ENCODE measurements at places on chromosomes 2 and 18.
A peak's percentile ranks its signal among the peaks of the same experiment; 100 is the strongest.

- no peak for DNase-seq
These were observed 707.6 kb upstream of the FAM98A start for GRCh38 chr2:34306745-34307144.

DNA sequence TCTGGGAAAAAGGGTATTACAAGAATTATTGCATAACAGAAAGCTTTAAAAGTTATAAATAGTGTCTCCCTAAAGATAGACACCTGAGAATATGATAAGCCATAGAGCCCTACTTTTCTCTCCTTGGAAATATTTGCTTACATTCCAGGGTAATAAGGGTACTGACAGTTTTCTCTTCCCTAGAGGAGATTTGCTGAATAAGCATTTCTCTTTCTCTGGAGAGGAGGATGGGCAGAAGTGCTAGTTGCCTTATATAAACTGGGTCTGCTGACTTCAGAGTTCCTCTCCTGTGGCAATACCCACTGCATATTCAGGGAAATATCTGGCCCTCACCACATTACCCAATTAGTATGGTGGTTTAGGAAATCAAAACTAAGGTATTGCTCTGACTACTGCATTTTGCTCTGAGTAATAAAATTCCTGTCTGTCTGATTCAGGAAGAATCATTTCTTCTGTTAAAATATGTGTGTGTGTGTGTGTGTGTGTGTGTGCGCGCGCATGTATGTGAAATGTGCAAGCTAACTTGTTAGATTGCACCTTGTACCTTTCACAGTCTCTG, 1391.3 kb downstream of the DSC3 start:
- peak; percentile 25 for DNase-seq

DNA sequence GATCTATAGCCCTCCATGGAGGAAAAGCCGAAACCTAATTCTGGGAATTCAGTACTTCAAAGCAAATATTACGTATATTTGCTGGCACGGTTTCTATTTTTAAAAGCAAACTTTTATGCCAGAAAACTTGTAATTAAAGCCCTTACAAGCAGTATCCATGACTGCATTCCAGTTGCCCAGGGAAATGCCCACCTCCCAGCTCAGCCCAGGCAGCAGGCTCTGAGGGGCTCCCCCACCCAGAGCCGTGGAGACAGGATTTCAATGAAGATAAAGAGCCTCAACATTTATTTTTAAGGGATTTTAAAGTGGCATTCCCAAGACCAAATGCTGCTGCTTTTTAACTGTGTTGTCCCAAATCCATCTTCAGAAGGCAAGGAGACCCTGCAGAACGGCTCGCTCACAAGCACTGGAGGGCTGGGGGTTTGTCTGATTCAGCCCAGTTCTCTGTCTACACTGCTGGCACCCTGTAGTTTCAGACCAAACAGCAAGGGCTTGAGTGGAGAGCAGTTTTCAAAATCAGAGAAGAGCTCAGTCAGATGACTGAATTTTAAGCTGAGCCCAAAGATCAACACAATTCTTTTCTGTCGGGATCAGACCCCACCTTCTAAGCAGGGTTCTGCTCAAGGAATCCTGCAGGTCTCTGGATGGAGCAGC, 105.1 kb downstream of the KCNF1 start:
- no peak for DNase-seq

GRCh38 chr2:180058993-180059392, 51.9 kb upstream of the CWC22 start:
- DNase-seq: no peak

- peak; percentile 67 for DNase-seq
These were observed 404.9 kb downstream of the CPS1 start for GRCh38 chr2:210961249-210961648.

DNA sequence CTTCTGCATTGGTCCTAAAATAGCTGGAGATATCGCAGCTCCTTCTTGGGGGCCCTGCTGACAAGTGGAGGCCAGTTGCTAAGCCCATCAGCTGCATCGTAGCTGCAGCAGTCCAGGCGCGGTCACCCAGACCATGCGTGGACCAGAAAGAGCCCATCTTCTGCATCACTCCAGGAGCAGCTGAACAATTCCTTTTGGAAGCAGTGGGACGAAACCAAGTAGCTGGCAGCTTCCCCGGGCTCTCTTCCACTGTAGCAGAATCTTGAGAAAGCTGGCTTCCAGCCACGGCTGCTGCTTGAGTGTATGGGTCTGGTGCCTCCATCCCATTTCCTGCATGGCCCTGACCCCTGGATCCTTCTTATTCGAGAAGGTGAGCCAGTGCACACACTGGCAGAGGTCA, 22.2 kb upstream of the CAB39 start:
- DNase-seq: peak; percentile 39

GRCh38 chr18:12371590-12371989, 5.4 kb downstream of the AFG3L2 start:
- no peak for DNase-seq

DNA sequence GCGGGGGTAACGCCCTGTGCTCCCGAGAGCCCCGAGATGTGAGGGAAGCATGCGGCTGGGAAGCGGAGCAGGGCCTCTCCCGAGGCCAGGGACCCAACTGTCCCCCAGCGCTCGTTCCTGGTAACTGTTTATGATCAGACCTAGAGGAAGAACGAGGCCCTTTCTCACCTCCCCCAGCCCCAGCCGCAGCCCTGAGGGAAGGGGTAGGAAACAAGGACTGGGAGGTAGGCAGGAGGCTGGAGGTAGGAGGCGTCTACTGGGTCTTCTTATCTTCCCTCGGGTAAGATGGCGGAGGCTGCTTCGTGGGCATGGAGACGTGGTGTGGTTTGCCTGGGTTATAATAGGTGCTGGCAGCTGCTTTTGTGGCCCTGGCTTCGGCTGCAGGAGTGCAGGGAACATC, 335.8 kb downstream of the ZNF521 start:
- DNase-seq: no peak

DNA sequence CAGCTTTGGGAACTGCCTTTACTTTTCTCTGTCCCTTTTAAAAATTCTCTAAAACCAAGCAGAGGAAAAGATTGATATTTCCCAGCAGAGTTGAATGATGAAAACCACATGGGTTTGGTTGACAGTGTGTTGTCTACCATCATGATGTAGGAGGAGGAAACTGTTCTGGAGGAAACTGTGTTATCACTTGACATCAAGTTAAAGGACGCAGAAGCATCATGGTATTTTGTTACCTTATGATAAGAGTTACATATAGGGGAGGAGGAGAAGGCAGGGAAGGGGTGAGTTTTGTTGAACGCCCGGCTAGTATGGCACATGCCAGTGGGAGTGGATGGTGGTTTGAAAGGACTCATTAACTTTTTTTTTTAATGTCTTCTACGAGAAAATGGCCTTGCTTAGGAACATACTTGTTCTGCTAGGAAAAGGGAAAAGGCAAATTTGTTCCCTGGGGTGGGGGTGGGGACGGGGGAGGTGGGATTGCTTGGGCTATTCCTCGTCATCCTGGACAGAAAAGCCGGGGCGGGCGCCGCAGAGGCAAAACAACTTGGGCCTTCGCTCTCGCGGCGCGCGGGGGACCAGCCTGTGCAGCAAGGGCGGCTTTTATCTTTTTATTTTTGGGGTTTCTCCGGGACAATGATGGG, 766 bp downstream of the TMEM17 start:
- DNase-seq: no peak

DNA sequence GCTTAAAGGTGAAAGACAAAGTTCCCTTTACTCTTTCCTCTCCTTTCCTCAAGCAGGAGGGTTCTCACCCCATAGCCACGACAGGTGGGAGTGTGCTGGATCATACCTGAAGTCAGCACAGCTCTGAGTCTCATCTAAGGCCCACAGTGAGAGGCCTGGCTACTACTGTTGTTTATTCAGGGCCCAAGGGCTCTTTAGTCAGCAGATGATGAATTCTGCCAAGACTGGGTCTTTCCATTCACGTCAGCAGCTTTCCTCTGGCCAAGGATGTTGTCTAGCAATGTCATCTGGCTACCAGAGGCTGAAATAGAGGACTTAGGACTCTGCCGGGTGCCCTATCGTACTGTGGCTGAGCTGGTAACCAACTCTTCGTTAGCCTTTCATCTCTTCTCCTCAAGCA, 308.4 kb upstream of the THUMPD2 start:
- no peak for DNase-seq

DNA sequence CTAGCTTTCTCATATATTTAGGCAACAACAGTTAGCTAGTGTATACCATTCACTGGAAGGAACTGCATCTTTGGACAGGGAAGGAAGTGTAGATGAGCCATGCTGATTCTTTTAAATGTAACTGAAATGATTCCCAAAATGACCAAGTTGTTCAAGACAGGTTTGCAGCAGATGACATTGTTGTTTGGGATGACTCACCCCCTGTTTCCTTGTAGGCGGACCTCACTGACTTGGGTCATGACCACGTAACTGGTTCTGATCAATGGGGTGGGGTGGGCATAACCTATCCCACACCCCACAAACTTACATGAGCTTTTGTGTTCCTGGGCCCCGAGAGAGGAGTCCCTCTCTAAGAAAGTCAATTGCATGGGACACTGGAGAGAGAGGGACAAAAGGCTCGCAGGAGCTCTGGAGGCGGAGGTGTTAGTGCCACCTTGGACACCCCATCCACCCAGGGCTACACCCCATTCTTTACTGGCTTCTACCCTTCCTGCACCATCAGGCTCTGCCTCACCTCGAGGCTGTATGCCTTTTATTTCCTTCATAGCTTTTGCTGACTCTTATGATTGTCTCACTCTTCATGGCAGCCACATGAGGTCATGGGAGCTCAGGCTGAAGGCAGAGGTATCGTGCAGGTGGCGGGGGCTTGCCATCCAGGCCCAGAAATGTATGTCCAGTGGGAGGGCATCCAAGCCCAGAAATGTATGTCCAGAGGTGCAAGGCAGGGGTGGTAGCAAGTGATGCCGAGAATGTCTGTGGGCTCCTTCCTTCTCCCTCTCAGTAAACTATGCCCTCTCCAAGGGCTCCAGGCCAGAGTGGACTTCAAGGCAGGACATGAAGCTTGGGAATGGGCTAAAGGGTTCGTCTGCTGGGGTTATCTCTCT, 108.0 kb downstream of the TWIST2 start:
- peak; percentile 49 for DNase-seq

DNA sequence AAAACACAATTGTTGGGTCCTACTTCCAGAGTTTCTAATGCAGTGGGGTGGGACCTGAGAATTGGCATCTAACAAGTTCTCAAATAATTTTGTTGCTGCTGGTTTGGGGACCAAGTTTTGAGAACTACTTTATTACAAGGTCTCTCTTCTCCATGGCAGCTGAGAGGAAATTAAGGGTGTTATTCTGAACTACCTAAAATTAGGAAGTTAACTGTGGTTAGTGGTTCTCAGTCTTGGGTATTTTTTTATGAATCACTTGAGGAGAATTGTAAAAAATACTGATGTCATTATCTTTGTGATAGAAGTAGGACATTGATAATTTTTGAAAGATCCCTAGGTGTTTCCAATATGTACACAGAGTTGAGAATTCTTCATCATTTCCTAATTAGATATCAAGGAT, 210.2 kb downstream of the MC4R start:
- DNase-seq: no peak

DNA sequence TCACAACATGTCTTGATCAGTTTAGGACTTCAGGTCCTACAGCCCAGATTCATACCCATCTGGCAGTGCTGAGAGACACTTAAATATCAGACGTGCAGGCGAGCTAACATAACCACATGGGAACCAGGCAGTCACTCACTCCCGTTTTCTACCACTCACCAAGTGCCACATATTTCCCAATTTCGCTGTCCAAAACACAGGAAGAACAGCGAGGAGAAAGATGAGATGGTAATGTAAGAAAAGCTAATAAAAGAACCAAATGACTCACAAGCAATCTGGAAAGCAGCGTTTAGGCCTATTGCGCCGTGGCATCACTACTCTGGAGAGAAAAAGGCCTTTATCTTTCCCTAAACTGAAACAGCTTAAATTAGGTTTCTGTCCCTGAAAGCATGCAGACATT, 647.8 kb upstream of the SLC39A10 start:
- peak; percentile 65 for DNase-seq

GRCh38 chr18:26813043-26813442, 52.5 kb downstream of the AQP4 start:
- DNase-seq: no peak

- DNase-seq: no peak
These were observed 35.4 kb upstream of the WIPF1 start for GRCh38 chr2:174632841-174633622.

GRCh38 chr2:134137182-134137611, 116.7 kb upstream of the MGAT5 start:
- peak; percentile 88 for DNase-seq

- DNase-seq: peak; percentile 84
These were observed 5.4 kb downstream of the RAB11FIP5 start for GRCh38 chr2:73107211-73107926.

DNA sequence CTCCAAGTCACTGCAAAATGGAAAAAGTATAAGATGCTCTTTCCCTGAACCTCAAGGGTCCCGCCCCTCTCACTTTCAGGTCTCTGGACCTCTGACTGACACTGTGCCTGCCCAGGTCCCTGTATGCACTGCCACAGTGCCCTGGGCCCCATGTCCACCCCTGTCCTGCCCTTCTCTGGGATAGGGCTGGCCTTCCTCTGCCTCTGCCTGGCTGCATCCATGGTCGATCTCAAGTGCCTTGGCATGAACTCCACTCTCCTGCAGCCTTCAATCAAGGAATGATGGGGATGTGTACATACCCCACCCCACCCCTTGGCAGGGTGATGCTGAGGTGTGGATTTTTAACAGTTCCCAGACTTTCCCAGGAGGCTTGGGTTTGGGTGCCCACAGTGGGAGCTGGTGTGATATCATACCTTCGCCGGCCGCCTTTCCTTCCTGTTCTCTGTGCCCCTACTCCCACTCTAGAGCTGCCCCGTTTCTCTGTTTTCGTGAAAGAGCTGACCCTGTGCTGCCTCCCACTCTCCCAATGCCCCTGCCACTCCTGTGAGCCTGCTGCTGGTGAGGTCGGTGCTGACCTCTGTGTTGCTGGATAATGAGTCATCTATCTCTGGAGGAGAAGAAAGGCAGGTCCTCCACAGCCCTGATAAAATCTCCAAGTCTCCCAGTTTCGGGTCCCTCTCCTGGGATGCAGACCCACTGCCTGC, 18.9 kb downstream of the PTPN18 start:
- no peak for DNase-seq

GRCh38 chr18:49377742-49378141, 82.7 kb downstream of the DYM start:
- no peak for DNase-seq

- DNase-seq: no peak
These were observed 80.5 kb downstream of the FOXI3 start for GRCh38 chr2:88372042-88372441.

- no peak for DNase-seq
These were observed 130.5 kb upstream of the REG3G start for GRCh38 chr2:78895022-78895421.

GRCh38 chr2:27261926-27262298, 935 bp downstream of the SLC30A3 start:
- DNase-seq: no peak

Data from A172 (cell line).